NAMALWA (cell line): ENCODE measurements at places on chromosomes 6 and 20.
A peak's percentile ranks its signal among the peaks of the same experiment; 100 is the strongest.

GRCh38 chr6:46472243-46472642 is 19.0 kb downstream of the RCAN2 start:
- DNase-seq: no peak

DNA sequence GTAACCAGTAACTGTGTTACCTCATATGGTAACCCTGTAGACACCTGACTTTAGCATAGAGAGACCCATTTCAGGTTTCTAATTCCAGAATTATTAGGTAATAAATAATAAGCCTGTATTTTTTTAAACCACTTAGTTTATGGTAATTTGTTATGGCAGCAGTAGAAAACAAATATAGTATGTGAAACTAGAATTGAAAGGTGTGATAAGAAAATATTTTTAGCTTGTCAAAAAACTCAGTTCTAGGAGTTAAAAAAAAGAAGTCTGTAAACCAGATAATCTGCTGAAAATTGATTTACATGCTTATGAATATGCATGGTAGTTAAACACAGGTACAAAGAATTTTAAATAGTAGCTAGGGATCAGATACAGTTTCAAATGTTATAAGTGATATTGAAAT is 695.0 kb upstream of the GJE1 start:
- no peak for DNase-seq

DNA sequence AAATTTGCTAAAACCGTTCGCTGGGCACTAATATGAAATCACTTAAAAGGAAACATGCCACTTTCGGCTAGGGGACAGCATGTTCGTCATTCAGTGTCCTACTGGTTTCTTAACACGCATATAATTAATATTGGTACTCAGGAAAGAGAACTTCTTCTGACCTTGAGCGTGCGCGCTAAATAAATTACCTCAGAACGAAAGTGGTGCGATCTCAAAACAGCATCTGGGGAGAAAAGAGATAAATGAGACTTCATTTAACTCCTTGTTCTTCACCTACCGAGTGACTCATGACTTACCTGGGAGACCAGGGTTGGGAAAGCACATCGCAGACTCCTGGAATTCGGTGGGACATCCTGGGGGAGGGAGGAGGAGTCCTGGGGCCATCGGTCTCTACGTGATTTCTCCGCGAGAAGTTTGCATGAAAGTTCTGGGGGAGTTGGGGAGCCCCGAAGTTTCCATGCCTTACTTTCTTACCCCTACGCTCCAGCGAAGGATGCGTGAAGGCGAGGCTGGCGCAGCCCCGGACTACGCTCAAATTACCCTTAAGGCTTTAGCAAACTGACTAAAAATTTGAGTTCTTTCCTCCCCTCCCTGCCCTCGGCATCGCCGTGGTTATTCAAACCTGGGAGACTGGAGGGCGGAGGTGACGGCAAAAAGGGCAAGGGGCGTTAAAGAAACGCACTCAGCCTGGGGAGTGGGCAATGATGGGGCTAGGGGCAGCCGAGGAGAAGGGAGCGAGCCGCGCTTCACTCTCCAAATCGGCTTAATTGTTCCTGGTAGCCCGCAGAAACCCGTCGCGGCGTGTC is 1.1 kb upstream of the BEND6 start:
- peak; percentile 13 for DNase-seq

- DNase-seq: no peak
These were observed 299.9 kb upstream of the PLN start for GRCh38 chr6:118248171-118248570.

- no peak for DNase-seq
These were observed 54.2 kb downstream of the CNR1 start for GRCh38 chr6:88111991-88112390.

DNA sequence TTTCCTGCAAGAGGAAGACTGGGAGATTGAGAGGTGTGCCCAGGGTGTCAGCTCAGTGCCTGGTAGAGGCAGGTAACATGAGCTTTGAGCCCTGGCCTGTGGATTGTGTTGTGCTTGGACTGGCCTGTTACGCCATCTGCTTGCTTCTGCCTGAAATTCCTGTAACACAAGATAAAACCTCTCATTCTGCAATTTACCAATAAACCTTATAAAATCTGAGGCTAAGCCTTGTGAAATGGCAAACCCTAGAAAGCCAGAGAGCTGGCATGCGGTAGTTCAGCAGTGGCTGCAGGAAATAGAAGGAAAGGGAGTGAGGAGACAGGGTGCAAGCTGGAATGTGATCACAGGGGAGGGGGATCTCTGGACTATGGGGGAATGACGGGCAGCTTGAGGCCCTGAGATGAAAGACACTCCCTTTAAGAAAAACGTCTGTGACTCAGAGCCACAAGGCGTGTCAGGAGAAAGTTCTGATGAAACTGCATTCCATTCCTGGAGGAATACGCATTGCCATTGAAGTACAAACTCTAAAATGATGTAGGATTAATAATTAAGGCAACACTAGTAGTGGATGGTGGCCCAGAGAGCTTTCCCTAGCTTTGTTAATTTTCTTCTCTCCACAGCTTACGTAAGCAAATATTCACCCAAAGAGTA is 26.3 kb upstream of the TFAP2A start:
- no peak for DNase-seq

DNA sequence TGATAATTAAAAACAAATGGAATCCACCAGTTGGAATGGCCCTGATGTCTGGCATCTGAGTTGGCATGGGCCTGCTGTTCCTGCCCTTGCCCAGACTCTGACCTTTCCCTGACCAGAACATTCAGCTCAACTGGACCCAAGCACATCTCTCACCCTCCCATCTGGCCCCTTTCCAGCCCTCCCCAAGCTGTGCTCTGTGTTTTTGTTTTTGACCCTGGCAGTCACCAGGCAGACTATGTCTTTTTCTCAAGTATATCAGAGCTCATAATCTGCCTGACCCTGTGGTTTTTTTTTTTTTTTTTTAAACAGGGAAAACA is 117.6 kb downstream of the TRDN start:
- no peak for DNase-seq

- DNase-seq: no peak
These were observed 93.2 kb downstream of the MAN1A1 start for GRCh38 chr6:119256392-119256791.

DNA sequence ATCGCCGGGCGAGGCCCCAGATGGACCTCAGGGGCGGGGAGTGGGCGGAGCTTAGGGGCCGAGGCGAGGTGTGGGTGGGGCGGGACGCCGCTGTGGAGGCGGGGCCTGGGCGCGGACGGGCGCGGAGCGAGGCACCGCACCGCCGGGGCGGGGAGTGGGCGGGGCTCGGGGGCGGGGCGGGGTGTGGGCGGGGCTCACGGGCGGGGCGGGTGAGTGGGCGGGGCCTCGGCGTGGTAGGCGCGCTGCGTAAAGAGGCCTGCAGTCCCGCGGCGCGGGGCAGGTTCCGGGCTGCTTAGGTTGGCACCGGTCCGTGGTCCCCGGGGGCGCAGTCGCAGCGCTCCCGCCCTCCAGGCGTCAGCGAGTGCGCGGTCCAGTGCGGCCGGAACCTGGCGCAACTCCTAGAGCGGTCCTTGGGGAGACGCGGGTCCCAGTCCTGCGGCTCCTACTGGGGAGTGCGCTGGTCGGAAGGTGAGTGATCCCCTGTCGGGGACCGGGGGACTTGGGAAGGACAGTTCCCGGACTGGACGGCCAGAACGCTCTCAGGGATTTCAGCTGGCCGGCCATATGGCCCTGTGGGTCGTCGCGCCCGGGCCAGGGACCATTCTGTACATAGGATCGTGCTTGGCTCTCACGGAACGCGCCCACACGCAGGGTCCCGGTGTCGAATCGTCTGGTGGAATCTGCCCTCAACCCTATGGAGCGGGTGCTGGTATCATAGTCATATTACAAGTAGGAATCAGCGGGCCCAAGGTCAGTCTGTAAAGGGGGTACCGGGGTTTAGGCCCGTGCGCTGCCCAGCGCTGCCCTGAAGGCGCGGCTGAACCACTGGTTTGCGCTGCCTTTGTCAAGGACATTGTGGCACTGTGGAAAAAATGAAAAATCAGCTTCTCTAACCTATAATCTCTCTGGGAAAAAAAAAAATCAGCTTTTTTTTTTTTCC is at the start of gene NQO2:
NQO2 (plus strand) TSS at position 277 of the 940 bp plus-strand sequence. CDS start 6,659 bp downstream, outside the sequence.
- DNase-seq: peak; percentile 83

DNA sequence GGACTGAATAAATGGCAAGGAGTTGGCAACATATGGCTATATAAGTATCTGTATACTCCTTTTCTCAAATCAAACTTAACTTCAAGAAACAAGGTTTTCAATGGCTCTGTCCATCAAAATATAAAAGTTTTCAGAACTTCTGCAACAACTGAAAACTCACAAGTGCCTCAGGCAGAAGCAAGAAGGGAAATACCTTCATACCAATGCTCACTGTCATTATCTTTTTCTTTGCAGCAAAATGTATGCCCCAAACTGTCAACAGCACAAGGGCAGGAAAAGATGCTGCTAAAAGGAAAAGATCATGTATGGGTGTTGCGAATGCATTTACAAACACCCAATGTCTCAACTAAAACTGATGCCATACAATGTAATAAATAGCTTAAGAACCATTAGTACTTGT is 45.9 kb downstream of the PTPRK start:
- no peak for DNase-seq

- DNase-seq: no peak
These were observed 15.4 kb upstream of the SNHG17 start for GRCh38 chr20:38450412-38450975.

- peak; percentile 55 for DNase-seq
These were observed 47.7 kb upstream of the POLR1H start for GRCh38 chr6:30013291-30013922.

GRCh38 chr6:135993361-135993760 is 141.9 kb downstream of the PDE7B start:
- peak; percentile 11 for DNase-seq

DNA sequence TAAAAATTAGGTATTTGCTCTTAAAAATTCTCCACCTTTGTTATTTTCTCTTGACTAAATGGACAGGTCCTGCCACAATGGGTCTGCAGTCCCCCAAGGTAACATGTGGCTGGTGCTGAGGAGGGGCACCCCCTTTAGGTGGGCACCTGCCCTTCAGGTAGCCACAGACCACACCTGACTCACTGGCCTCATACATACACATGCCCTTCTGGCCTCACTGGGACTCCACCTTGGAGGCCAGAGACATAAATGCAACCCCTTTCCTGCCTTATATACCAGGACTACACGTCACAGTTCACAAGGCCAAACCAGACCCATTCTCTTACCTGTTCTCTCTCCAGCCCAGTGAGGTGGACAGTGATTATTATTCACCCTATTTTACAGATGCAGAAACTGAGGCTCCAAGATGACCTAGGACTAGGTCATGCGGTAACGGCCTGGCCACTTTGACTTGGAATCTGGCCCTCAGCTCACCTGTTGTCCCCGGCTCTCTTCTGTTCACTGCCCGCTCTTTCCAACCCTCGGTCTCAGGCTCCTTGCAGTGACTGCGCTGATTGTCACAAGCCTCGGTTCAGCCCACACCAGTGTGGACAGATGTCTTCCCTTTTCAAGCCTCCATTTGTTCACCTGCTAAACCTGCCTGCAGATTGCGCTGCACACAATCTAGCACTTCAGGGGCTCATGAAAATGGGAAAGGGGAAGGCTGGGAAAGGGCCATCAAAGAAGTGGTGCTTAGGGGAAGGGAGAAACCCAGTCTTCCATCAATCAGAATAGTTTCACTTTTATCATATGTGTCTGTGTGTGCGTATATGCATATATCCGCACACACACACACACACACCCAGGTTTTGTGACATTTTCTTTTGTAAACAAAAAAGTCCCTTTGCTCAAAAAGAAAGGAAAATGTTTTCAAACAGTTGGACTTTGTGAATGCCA is 121.7 kb downstream of the BCAS1 start:
- DNase-seq: no peak

DNA sequence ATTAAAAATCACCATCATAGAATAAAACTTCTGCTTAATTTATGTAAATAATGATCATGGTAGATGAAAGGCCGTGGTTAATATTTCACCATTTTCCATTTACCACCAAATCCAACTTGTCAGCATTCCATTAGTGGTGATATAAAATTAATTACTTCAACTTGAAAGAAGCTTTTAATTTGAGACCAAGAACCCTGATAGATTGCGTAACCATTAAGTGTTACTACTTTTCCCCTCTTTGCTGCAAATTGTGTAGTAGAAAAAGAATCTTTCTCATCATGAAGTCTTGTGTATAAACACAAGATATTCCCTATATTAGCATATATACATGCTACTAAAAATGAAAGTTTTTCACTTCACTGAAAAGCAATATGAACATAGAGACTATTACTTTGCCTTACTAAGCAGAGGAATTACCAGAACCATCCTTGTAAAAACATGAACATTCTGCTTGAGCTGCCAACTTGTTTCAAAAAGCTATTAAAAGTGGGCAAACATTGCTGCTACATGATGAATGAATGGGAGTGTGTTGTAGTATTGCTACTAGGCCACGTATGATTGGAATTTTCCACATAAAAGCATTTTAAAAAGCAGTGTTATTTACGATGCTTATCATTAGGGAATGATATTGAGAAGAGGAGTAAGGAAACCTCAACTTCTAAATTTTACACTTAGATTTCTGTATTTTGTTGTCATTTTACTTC is 35.0 kb downstream of the STX11 start:
- DNase-seq: no peak

GRCh38 chr20:41329435-41330342 is 10.9 kb upstream of the LPIN3 start:
- no peak for DNase-seq

GRCh38 chr6:101290346-101290745 is 103.2 kb upstream of the GRIK2 start:
- no peak for DNase-seq

DNA sequence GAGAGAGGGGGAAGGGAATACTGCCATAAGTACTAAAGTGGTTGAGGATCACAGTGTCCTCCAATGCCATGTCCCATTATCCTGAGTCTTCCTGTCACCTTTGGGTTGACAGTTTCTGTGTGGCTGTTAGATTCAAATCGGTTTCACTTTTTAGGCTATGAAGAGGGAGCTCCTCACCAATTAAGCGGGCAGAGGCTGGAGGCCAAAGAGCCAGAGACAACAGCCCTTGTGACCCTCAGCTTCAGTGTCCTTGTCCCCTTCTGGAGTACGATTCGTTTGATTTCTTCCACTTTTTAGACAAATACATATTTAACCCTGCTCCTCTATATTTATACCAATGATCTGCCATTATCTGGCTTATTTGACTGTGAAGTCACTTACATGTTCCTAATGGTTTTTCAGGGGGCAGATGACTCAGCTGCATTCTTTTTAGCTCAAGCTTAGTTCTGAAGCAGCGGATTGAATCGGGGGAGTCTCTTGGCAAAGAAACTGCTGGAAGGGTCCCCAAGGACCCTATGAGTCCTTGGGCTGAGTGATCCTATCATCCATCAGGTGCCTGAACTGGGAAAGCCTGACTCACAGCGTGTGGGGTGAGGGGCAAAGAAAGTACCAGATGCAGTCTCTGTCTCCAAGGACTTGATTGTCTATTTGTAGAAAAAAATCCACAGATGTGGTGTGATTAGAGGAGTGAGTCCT is 18.2 kb downstream of the FERMT1 start:
- DNase-seq: no peak

- no peak for DNase-seq
These were observed 1.7 kb upstream of the ULBP2 start for GRCh38 chr6:149939909-149940671.

DNA sequence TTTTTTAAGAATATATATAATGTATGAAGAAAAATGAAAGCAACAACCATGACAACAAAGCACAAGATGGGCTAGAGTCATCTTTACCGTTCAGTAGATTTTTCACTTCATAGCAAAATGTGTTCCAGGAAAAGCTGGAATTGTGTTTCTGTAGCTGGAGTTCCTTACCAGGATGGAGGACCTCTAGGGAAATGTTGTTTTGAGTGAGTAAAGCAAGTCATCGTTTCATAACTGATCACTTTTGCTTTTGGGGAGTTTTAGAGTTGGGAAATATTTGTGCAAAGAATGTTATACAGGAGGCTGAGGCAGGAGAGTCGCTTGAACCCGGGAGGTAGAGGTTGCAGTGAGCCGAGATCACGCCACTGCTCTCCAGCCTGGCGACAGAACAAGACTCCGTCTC is 151.6 kb downstream of the SASH1 start:
- DNase-seq: no peak
